ENCODE measurements at places on chromosomes 2 and 18.

- DNase-seq = no peak
Observed at GRCh38 chr2:130154773-130155765, 10.2 kb upstream of the CCDC74B start.

- no peak for DNase-seq
Observed at GRCh38 chr2:132915812-132916549, 246.0 kb upstream of the LYPD1 start.

DNA sequence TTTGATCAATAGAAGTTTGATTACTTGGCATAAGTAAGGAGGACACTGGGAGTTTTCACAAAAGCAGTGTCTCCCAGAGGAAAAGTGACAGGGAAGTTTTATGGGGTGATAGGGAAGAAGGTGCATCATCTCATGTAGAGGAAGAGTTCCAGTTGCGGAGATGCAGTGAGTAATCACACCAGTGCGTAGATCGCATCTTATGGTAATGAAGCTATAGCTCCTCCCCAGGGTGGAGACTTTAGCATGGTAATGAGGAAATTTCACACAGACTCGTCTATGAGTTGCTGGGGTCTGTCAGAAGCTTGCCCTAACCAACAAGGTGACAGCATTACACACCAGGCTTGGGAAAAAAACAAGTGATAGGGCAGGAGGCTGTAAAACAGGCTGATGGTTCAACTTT, 49.0 kb downstream of the KYNU start:
- DNase-seq = no peak

GRCh38 chr18:49612515-49613033, 50.7 kb downstream of the LIPG start:
- no peak for DNase-seq

DNA sequence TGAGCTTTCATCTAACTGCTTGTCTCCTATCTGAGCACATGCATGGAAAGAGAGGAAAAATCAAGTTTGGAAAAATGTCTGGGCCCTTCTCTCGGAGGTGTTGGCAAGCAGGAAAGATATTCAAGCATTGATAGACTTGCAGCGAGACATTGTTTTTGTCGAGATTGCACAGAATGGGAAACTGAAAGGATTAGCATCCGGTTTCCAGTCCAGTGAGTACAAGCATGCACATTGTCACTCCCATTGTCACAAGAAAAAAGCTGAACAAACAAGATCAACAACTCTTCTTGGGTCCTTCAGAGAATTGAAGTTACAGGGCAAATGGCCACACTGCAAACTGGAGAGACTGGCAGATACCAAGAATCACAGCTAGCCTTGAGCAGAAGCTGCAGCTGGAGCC, 19.6 kb upstream of the MC5R start:
- no peak for DNase-seq

DNA sequence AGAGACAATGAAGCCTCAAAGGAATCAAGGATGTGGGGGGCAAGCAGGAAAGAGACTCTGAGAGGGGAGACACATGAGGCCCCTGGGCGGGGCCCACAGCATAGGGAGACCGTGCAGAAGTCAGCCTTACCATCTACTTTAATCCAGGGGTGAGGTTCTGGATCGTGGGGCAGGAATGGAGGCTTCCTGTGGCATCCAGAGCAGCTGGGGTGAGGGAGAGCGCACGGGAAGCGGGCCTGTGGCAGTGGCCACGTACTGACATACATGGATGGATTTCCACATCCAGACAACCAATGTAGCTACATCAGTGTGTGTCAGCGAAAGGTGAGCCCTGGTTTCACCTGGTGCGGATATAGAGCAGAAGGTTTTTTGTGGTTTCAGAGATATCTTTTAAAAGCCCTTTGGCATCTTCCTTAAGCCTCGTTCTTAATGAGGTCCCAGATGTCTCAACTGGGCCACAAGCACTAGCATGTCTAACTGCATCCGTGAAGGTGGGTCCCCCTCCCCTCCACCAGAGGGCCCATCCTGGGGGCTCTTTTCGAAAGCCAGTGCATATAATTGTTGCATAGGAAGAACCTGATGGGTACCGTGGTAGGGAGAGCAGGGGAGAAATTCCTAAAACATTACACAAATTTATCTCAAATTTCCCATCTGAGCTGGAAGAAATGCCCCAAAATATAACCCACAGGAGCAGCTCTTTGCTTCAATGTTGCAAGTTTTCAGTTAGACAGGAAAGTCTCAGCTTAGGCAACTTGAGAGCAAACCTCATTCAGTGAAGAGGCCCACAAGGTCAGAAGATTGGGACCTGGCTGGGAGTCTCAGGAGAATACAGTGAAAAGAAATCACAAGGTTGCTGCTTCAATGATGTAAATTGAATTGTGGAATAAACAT, 90.9 kb downstream of the SP3 start:
- no peak for DNase-seq

DNA sequence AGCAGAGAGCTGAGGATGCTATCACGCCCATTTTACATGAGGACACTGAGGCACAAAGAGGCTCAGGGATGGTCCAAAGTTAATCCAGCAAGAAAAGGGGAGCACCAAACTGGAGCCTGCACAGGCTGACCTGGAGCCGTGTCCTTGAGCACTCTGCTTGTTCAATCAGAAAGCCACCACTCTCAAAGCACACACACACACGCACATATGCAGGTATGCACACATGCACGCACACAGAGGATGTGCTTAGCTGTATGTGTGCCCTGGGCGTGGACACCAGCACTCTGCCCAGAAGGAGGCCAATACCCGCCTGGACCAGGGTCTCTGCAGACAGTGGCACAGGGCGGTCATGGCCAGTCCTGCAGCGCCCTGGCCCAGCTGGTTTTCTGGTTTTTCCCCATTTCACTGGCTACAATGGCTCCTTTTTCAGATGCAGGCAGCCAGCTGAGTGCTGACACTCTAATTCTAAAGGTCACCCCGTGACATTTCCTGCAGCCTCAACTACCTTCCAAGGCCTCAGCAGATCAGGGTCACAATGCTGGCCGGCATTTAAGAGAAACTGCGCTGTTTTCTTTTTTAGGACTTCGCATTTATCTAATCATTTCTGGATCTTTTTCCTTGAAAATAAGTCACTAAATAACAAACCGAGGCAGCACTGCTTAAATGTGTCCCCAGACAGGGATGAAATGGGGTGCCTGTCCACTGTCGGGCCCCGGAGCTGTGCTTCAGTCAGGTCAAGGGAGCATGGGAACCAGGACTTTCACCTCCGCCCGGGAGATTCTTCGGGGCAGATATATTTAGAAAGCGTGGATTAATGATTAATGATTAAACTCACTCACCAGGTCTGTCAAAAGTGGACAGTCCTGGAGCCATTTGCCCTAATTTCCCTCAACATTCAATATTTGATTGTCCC, 104.5 kb downstream of the HDAC4 start:
- no peak for DNase-seq

GRCh38 chr2:128321784-128322714, 3.4 kb upstream of the HS6ST1 start:
- DNase-seq = peak; percentile 87

- DNase-seq = no peak
Observed at GRCh38 chr2:47134386-47135090, 20.6 kb downstream of the STPG4 start.
